ENCODE measurements at places on chromosomes 16 and 17.

- no peak for DNase-seq
Observed at GRCh38 chr16:2948807-2949704, 15.0 kb upstream of the KREMEN2 start.

GRCh38 chr16:82331397-82331796 is 161.4 kb upstream of the MPHOSPH6 start:
- no peak for DNase-seq

- DNase-seq: no peak
Observed at GRCh38 chr17:17745476-17746455, 64.5 kb downstream of the RAI1 start.

GRCh38 chr16:25089351-25089750 is 22.2 kb upstream of the LCMT1 start:
- DNase-seq: no peak

- DNase-seq: no peak
Observed at GRCh38 chr16:89025636-89026035, 48.6 kb upstream of the CBFA2T3 start.

- no peak for DNase-seq
Observed at GRCh38 chr16:86959091-86959651, 358.0 kb downstream of the C16orf95 start.

DNA sequence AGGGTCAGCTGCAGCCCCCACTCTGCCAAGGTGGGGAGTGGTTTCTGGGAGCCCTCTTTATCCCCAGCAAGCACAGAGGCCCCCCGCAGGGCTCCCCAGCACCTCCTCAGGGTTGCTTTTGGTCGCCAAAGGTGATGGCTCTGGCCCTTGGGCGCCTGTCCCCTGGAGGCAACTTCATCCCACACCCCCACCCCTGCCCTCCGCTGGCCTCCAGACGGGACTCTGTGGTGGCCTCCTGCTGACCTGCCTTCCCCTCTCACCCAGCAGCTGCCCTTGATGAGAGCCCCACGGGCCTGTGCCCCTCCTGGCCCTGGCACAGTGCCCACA is 7.8 kb upstream of the RHOT2 start:
- no peak for DNase-seq

Data from CD4-positive, alpha-beta T cell treated with Interleukin-17A for 4 hours (primary cell).